Thymus (tissue), 14 donors: ENCODE measurements at places on chromosomes 4 and X. TPM values are rescaled to one million over a fixed set of nuclear protein-coding genes. Genes with fewer than 3 reads are reported as not detected.

GRCh38 chr4:17491196-17491595 lies 20.7 kb downstream of the QDPR start:
- DNase-seq, result no peak

DNA sequence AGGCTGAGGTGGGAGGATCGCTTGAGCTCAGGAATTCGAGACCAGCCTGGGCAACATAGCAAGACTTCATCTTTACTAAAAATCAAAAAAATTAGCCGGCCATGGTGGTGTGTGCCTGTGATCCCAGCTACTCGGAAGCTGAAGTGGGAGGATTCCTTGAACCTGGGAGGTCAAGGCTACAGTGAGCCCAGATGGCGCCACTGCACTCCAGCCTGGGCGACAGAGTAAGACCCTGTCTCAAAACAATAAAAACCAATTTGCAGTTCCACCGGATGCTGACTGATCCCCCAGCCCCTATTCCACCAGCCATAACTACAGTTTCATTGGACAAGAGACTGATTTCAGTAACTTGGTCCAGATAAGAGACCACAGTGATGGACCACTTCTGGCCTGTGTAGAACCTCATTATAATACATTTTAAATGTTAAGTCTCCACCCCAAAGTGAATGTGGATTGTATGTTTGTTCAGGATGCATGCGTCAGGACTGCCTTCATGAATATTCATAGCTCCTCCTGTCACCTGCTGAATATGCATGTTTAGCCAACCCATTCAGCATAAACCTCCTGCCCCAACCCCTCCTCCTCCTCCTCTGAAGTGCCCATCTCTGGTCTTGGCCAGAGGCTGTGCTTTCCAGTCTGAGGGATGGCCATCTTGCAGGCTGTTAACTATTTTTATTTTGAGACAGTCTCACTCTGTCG lies 2.3 kb upstream of the SLBP start:
- DNase-seq, result no peak

DNA sequence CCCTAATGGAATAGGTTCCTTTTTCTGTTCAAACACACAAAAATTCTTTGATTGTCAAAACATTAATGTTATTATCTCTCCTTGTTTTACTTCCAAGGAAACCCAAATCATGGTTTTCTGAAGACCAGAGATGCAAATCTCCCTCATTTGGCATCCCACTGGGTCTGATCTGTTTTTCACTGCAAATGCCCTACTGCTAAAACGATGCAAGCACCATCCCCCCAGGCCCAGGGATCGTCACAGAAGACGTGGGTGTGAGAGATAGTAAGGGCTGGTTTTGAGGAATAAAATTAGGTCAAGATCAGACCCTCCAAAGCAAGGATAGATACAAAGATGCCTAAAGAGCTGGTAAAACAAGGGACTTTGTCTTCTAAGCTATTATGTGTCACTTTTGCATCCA lies 33.6 kb downstream of the GSPT2 start:
- DNase-seq, result no peak

DNA sequence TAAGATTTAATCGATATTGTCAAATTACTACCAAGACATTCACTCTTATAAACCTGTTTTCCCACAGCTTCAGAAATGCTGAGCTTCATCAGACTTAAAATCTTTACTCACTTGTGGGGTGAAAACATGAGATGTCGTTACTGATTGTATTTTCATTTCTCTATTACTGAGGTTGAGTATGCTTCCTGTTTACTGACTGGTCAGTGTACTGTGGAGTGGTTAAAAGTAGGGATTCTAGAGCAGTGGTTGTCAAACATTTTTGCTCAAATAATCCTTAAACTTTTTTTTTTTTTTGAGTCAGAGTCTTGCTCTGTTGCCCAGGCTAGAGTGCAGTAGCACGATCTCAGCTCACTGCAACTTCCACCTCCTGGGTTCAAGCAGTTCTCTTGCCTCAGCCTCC lies 50.3 kb downstream of the NSUN7 start:
- DNase-seq, result no peak

GRCh38 chr4:173919196-173919595 lies 364.3 kb downstream of the FBXO8 start:
- no peak for DNase-seq

The MEPE gene
- 0.59 TPM for polyA plus RNA-seq

DNA sequence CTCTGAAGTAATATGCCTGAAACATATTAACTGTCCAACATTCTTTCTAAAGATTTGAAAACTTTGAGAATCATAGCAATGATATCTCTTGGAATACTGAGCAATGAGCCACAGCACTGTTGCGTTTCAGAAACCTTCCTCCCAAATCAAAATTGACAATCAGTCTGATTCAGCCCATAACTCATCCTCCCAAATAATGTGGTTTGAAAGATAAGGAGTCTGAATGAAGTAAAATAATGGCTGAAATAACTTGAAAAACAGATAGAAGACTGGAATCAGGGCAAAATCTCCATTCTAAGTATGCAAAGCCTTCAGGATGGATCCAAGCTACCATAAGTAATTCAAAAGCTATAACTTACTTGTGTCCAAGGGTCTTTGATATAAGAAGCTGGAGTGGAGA lies 98.6 kb upstream of the PLS3 start:
- DNase-seq, result no peak

The MSANTD1 gene
- 1.0 TPM for polyA plus RNA-seq

The MAP3K15 gene
- 0.52 TPM for polyA plus RNA-seq

DNA sequence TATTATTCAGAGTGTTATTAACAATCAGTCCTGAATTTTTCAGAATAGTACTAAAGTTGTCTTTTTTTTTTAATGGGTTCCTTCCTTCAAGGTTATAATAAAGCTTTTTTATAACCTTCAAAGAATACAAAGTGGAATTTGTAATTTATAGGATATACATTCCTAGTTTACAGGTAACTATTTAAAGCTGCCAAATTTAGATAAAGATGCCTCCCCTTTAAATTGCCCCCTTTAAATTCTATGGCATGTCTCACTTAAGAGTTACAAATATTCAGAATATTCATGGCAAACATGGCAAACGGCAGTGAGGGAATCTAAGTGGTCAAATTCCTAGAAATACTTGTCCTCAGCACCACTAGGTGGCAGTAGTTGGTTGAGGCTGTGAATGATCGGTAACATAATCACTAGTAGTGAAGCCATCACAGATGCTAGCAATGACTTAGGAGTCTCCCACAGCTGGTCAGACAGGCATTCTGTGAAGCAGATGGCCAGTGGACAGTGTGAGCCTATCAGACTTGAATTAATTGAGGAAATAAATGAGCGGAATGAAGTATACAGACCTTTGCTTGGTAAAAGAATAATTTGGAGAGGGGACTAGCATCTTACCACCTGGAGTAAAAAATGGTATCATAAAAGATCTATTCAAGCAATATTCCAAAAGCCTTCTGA lies 86.4 kb downstream of the CBR4 start:
- DNase-seq, result peak; percentile 22

The PABPC1L2A gene
- 0.02 TPM for polyA plus RNA-seq

DNA sequence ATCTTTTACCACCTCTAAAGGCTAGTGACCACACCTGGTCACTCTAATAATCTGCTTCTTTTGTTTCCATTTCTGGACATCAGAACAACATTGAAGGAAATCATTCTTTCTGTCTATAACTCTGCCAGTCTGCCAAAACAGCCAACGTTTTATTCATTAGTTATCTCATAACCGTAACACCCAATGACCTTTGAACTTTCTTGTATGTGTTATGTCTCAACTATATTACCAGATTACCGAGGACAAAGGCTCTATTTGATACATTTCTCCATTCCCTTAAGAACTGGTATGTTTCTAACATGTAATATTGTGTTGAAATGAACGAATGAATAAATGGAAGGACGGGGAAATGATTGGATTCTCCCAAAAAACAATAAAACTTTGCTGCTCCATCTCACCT lies 152.7 kb downstream of the GABRB1 start:
- no peak for DNase-seq

- DNase-seq, result peak; percentile 4
Observed at GRCh38 chr4:25767877-25768725, 94.7 kb downstream of the SEL1L3 start.

DNA sequence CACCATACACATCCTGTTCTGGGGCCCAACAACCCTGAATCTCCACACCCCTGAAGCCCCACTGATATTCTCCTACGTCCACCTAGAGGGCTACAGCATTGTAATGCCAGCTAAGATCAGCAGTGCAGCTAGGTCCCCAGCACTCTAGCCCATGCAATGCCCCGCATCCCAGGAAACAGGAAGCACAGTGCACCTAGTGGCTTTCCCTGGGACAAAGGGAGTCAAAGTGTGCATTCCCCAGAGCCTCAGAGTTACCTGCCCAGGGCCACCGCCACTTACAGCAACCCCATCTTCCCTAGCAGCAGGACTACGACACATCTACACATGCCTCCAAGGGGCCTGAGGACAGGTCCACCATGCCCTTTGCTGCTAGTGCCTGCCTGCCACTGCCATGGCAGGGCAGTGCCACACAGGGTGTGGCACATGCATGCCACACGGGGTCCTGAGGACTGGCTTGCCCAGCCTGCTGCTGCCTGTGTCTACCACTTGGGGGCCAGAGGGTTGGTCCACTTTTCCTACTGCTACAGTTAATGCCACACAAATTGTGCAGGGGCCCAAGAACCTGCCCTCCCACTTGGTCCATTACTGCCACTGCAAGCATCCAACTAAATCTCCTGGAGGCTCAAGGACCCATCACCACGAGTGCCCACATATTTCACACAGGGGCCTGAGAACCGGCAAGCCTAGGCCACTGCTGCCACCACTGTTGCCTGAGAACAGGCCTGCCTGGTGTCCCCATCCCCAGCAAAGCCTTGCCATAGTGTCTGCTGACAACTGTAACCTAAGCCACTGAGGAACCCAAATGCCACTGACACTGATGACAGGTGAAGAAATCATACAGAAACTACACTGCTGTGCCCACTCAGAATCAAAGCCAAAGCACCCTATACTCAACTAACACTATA lies 23.7 kb downstream of the TLR6 start:
- no peak for DNase-seq

DNA sequence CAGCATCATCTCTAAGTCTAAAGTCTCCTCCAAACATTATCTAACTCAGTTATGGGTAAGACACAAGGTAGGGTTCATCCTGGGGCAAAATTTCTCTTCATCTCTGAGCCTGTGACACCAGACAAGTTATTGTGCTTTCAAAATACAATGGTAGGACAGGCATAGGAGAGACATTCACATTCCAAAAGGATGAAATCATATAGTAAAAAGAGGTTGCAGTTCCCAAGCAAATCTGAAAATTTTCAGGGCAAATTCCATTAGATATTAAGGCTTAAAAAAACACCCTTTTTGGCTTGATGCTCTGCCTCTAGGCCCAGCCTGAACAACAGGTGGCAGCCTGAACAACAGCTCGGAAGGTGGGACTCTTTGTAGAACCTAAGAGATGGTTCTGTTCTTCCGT lies 448.3 kb upstream of the SLIT2 start:
- no peak for DNase-seq

The WAS gene
- polyA plus RNA-seq, result 40.1 TPM

DNA sequence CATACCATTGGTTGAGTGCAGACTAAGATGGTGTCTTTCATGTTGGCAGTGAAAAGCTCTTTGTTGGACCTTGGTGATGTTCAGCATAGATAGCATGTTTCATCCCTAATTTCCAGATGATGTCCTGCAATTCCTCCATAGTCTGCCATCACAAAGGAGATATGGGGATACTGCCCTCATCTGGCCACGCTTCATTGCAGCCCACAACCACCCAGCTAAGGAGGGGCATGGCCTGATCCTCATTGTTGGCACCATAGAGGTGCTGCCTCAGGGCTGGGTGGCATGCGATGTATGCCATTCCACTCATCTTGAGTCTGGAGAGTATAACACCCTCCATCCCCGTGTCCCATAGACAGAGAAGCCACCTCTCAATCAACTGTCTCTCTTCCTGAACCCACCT lies 31.5 kb upstream of the NUDT6 start:
- no peak for DNase-seq

The SUPT20HL1 gene
- polyA plus RNA-seq, result 0.02 TPM
